ENCODE measurements at places on chromosomes 4 and X. TPM values are rescaled to one million over a fixed set of nuclear protein-coding genes. Genes with fewer than 3 reads are reported as not detected.

Gene CDKL2
- total RNA-seq, result not detected

Gene EDA2R
- total RNA-seq, result 0.53 TPM

Gene MAGEA4
- not detected for total RNA-seq

Gene APLN
- 0.28 TPM for total RNA-seq

Gene OTC
- not detected for total RNA-seq

Gene PDGFRA
- not detected for total RNA-seq

Gene FAM53A
- total RNA-seq, result 2.4 TPM

Gene NWD2
- total RNA-seq, result 0.33 TPM

Gene FMR1NB
- total RNA-seq, result not detected

Gene MAGEC1
- not detected for total RNA-seq

Gene TRAM1L1
- total RNA-seq, result not detected

Gene SORCS2
- total RNA-seq, result not detected

Gene BEX5
- not detected for total RNA-seq

Gene WWC2
- 13.0 TPM for total RNA-seq

Gene FRMPD4
- not detected for total RNA-seq

- no peak for DNase-seq
These were observed 173.2 kb downstream of the BEND2 start for GRCh38 chrX:18047491-18047890.

DNA sequence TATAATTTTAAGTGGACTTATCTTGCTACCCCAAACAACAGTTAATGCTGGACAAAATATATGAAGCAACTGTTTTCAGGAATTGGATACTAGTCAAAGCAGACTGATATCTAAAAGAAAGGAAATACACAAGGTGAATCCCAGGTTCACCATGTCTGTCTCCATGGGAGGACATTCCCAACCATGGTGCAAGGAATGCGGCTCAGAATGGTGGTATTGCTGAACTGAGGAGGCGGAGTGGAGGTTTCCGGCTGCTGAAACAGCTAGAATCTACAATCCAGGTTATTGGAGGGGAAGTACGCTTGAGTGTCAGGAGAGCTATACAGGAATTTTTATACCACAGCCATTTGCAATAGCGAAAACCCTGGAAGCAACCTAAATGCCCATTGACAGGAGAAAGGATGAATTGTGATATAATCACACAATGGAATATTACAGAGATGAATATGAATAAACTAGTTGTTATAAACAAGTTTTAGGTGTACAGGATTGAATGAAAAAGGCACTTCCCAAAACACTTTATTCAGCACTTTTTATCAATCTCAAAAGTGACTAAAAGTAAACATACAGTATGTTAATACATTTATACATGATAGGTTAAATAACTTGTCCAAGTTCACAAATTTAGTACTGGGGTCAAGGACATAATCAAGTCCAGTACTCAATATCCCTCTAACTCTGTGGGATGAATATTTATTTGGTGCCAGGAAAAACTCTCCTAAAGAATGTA is 9.0 kb downstream of the HMGB2 start:
- DNase-seq, result no peak

DNA sequence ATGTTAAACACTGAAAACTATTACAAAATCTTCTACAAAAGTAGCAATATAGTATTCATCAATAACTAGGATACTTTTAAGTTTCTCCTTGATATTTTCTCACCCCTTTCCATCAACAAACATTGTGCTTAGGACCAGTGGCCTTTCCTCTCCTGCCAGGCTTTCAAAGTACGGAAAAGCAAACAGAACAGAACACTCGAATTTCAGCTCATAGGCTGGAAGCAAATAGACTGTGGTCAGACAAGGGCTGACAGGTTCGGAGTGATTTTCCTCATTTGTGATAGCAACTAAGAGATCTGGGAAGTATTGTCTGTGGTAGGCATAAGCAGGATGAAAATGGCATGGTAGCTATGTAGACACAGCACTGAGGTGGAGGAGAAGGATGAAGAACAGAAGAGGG is 68.6 kb upstream of the SORBS2 start:
- no peak for DNase-seq

- DNase-seq, result no peak
These were observed 258.4 kb downstream of the BCOR start for GRCh38 chrX:39839371-39839770.

GRCh38 chr4:15868826-15869413 is 69.6 kb downstream of the FGFBP1 start:
- DNase-seq, result no peak

DNA sequence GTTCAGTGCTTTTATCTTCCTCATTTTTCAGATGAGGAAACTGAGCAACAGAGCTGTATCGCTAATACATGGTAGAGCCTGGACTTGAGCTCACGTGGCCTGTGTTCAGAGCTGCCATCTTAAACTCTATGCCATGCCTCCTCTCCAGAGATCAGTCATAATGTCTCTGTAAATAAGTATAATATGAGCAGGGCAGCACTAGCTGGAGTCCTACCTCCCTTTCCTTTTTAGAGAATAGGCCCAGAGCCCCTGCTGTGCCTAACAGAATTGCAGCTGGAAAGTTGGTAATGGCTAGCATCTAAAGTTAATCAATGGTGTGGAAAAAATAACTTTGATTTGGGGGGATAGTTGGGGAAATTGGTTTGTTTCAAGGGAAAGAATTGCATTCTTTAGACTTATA is 20.4 kb downstream of the CASP6 start:
- DNase-seq, result no peak

- no peak for DNase-seq
These were observed 292.3 kb upstream of the GK2 start for GRCh38 chr4:79700356-79700755.

GRCh38 chr4:171025776-171026175 is 787.4 kb upstream of the GALNTL6 start:
- DNase-seq, result peak; percentile 37

DNA sequence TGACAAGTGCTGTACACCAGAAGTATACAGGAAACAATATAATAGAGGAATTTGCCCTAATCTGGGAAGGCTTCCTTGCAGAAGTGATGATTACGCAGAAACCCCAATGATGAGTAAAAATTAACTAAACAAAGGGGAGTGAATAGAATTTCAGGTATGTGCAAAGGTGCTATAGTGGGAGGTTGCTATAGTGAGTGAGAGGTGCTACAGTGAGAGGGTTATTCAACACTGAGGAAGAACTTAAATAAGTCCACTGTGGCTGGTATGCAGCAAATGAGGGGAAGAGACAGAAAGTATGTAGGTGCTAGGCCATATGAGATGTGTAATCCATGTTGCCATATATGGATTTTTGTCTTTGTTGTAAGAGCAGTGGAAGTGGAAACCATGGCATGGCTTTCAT is 69.5 kb downstream of the TRIM2 start:
- no peak for DNase-seq

DNA sequence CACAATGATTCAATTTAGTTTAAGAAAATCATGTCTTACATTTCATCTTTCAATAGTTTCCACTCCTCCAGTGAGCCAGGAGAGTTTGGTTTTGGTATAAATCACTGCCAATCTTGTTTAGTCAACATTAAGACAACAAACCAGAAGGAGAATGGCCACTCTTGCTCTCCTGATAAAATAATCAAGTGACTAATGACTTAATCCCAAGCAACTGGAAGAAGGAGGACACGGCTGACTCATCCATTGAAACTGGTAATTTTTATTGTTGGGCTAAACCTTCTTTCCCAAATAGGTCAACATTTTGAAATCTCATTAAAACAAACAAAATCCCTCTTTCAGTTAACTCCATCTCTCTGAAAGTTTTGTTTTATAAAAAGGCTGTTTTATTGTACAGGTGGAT is 230.2 kb downstream of the CLCN4 start:
- DNase-seq, result no peak

DNA sequence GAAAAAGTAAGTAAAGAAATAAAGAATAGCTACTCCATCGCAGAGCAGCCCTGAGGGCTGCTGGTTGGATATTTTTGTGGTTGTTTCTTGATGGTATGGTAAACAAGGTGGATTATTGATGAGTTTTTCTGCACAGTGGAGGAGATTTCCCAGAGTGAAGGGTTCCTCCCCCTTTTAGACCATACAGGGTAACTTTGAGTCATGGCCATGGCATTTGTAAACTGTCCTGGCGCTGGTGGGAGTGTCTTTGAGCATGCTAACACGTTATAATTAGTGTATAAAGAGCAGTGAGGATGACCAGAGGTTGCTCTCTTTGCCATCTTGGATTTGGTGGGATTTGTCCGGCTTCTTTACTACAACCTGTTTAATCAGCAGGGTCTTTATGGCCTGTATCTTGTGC is 128.2 kb downstream of the ASMT start:
- no peak for DNase-seq

DNA sequence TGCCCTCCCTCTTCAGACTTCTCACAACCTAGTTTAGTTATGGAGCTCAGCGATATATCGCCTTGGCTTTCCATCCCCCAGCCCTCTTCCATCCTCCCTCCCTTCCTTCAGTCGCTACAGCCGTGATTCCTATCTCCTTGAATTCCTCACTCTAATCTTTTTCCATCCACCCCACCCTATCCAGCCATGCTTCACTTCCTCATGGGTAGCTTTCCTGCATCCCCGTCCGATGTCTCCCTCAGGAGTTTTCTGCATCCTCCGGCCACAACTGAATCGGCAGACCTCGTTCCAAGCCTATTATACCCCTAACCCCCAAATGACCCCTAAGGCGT is 456 bp downstream of the SNX12 start:
- DNase-seq, result no peak

- DNase-seq, result no peak
These were observed 12.2 kb upstream of the WFS1 start for GRCh38 chr4:6257247-6258025.

GRCh38 chr4:2432991-2433530 is 14.3 kb downstream of the CFAP99 start:
- DNase-seq, result no peak

DNA sequence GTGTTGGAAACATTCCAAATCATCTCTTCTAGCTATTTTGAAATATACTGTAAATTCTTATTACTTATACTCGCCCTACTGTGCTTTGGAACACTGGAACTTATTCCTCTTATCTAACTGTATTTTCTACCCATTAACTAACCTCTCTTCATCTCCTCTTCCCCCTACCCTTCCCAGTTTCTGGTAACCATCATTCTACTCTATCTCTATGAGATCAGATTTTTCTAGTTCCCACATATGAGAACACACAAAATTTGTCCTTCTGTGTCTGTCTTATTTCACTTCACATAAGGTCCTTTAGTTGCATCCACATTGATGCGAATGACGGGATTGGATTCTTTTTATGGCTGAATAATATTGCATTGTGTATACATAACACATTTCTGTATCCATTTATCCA is 1003.8 kb upstream of the INTU start:
- no peak for DNase-seq

GRCh38 chr4:88481537-88481936 is 24.6 kb downstream of the HERC5 start:
- no peak for DNase-seq

GRCh38 chr4:141126769-141127168 is 6.5 kb downstream of the RNF150 start:
- DNase-seq, result no peak

- DNase-seq, result peak; percentile 55
These were observed 31.1 kb downstream of the F11 start for GRCh38 chr4:186297013-186297645.

- DNase-seq, result no peak
These were observed 126.7 kb downstream of the NHS start for GRCh38 chrX:17501746-17502145.

DNA sequence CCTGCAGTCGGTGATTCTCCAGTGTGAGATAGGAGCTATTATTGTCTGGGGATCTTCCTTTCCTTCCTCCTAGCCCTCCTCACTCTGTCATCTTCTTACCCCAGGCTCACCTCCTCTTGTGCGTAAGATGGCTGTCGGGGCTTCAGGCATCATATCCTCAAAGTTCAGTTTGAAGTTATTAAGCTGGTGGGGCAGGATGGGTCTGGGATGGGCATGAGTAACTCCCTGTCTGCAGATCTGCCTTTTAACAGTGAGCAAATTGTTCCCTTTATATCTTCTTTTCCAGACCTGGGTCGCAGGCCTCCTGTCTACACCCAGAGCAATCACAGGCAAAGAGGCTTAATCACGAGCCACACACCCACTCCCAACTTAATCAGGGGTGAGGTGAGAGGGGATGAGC is 900 bp upstream of the MTMR1 start:
- DNase-seq, result no peak

GRCh38 chr4:625631-626161 is 323 bp downstream of the PDE6B start:
- no peak for DNase-seq

DNA sequence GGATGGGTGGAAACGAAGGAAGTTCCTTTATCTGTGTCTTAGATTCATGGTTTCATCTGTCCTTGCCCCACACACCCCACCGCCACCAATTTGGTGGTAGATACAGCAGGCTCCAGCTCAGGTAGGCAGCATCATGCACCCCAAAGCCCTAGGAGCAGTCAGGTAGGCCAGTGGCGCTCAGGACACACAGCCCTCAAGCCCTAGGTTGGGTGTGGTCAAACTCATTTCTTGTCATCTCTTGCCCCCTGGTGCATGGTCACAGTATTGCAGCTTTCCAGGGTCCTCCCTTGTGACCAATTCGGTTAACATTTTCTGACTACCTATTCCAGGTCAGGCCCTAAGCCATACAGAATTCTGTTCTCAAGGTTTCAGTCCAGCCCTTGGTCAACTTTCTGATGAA is 14.5 kb upstream of the PRRG3 start:
- peak; percentile 91 for DNase-seq

GRCh38 chr4:139802931-139803330 is 137.3 kb downstream of the MGST2 start:
- DNase-seq, result no peak

- no peak for DNase-seq
These were observed 104.5 kb downstream of the DRD5 start for GRCh38 chr4:9885958-9886357.

GRCh38 chrX:36787752-36788151 is 220.4 kb upstream of the FAM47C start:
- no peak for DNase-seq

DNA sequence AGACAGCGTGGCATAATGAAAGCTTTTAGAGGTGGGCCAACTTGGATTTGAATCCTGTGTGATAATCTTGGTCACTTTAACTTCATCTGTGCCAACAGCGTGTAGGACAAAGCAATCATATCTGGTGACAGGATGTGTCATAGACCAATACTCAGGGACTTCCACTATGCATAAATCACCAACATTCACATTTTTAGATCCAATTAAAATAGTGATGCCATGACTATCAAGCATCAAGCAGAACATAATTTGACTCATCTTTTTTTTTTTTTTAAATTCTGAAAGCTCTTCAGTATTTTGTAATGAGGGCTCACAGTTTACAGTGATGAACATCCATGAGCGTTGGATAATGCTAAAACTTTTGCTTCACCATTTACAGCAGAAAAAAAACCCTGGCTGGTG is 27.3 kb upstream of the RAPGEF2 start:
- DNase-seq, result no peak

DNA sequence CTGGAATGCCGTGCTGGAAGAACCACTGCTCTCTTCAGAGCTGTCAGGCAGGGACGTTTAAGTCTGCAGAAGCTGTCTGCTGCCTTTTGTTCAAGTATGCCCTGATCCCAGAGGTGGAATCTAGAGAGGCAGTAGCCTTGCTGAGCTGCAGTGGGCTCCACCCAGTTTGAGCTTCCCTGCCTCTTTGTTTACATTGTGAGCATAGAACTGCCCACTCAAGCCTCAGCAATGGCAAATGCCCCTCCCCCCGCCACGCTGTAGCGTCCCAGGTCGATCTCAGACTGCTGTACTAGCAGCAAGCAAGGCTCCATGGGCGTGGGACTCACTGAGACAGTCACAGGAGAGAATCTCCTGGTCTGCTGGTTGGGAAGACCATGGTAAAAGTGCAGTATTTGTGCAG is 34.8 kb upstream of the MUC7 start:
- DNase-seq, result peak; percentile 34

- DNase-seq, result no peak
These were observed 165.5 kb downstream of the HS3ST1 start for GRCh38 chr4:11263208-11263607.

GRCh38 chr4:109251396-109251795 is 51.1 kb downstream of the COL25A1 start:
- no peak for DNase-seq

Data from HT-29 (cell line).